Posterior vena cava (tissue), 2 donors: ENCODE measurements at places on chromosomes 5 and 9. TPM values are rescaled to one million over a fixed set of nuclear protein-coding genes. Genes with fewer than 3 reads are reported as not detected.

GRCh38 chr5:54108136-54108535, 202.2 kb downstream of the ARL15 start:
- no peak for DNase-seq

DNA sequence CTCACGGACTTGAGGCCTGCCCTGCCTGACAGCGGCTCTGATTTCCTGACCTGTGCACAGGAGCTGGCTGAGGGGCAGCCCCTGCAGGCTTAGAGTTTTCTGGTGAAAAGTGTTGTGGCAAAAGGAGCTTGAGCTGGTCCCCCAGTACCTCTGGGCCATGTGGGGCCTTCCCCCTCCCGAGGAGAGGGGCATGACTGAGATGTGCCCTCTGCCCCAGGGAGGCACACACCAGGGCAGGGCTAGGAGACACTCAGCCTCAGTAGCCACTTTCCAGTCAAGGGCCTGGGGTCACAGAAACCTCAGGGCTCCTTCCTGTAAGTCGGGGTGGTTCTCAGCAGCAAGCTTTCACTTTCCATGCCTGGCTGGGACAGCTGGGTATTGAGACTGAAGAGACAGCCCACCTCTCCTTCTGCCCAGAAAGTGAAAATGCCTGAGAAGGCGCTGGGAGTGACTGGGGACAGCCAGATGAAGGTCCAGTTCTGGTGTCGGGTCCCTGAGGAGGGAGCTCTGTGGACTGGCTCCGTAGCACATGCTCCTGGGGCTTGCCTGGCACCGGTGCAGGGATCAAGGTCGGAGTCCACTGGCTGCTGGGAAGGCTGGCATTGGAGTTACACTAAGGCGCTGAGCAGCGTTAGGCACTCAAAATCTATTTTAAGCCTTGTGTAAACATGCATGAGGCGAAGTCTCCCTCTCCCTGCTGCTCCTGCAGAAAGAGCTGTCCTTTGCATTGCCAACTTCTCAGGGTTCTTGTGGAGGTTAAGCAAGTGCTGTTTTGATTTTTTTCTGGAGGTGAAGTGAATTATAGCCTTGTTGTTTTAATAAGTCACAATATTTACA, 394.9 kb downstream of the GADD45G start:
- DNase-seq, result no peak

DNA sequence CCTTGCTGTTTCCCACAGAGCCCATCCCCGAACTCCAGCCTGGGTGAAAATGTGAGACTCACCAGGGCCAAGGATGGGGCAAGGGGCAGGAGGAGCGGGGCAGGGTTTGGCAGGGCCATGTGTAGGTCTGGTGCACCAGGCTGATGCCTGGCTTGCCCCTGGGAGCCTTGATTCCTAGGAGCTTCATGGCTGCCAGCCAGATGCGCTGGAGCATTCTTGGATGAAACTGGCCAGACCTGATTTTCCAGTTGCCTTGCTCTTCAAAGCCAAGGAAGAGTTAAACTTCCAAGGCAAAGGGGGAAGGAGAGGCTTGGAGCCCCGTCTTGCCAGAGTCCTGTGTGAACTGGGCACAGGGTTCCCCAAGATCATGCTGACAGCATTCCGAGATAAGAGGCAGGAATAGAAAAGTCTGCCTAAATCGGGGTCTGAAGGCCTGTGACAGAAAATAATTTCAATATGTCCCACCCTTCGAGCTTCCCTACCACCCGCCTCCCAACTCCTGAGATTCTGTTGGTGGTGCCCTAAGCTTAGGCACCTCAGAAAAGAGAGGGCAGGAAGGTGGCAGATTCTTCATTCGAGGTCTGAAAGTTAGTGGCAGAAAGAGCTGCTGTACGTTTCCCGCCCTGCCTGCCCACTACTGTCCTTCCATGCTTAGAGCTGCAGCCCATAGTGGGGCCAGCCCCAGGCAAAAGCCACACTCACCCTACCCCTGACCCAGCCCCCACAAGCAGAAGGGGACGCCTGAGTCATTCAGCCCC, 20.4 kb downstream of the FAT2 start:
- DNase-seq, result no peak

DNA sequence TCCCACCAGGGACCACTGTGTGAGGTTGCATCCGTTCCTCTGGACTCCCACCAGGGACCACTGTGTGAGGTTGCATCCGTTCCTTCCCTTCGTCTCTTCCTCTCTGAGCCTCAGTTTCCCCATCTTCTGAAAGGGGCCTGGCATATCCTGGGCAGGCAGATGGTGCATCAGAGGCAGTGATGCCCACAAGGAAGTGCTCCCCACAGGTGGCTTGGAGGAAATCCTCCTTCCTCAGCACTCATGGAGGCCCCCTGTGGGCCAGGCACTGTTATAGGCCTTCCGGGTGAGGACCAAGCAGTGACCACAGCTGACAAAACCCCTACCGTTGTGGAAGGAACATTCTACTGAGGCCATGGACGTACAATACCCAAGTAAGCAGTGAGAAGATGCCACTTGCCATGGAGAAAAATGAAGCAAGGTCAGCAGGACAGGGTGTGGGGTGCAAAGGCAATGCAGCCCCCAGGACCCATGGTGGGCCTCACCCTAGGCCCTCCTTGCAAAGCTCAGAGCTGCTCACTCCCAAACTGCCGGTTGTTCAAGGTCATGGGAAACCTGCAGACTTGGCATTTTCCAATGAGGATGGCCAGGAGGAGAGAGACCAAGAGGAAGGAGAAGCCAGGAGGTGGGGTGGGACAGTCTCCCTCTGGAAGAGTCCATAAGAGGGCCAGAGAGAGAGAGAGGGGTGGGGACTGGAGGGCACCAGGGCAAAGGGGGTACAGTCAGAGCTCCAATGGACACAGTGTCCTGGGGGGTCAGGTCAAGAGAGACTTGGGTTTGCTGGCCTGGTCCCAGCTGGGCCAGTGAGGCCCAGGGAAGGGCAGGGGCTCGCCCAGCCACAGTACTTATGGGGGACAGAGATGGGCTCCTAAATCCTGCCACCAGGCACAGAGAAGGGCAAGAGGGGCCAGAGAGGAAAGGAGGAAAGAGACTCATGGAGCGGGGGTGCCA, 51.1 kb downstream of the C9orf50 start:
- no peak for DNase-seq

- no peak for DNase-seq
Observed at GRCh38 chr9:88706193-88707113, 171.5 kb downstream of the NXNL2 start.

- no peak for DNase-seq
Observed at GRCh38 chr5:159982421-159983173, 26.3 kb upstream of the TTC1 start.

The TMEM215 gene
- not detected for total RNA-seq

- peak; percentile 79 for DNase-seq
Observed at GRCh38 chr5:179865491-179866240, 7.0 kb upstream of the MRNIP start.

GRCh38 chr5:135153259-135153658, 119.2 kb upstream of the PITX1 start:
- DNase-seq, result no peak

DNA sequence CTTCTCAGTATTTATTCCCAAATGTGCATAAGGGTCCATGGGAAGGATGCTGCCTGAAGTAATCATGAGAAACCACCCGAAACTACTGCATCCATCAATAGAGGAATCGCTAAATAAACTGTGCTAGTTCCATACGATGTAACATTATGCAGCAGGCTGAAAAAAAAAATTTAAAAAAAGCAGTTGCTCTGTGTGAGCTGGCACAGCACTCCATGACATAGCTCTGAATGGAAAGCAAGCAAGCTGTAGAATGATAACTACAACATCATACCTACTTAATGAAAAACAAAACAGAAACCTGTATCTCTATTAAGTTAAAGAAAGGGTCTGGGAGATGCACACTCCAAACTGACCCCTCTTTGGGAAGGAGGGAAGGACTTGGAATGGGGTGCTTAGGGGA, 49.3 kb downstream of the SHB start:
- no peak for DNase-seq

- no peak for DNase-seq
Observed at GRCh38 chr5:62689599-62690368, 111.2 kb downstream of the LRRC70 start.

- DNase-seq, result peak; percentile 92
Observed at GRCh38 chr5:36507332-36507952, 99.0 kb upstream of the SLC1A3 start.

DNA sequence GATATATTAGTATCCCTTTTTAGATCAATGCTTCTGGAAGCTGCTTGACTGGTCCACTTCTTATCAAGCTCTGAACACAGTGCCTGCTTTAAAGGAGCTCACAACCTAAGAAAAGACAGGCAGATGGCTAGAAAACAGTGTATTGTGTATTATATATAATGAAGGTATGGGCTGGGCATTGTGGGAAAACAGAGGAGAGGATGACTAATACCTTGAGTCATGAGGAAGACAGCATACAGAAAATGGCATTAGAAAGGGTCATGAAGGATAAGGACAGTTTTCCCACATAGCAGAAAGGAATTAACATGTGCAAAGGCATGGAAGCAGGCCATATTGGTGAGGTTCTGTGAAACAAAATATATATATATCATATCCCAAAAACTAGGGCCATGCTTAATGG, 309.6 kb downstream of the MLLT3 start:
- no peak for DNase-seq

The TMEM171 gene
- 0.14 TPM for total RNA-seq

- no peak for DNase-seq
Observed at GRCh38 chr5:14552017-14552416, 29.6 kb upstream of the OTULINL start.

GRCh38 chr9:136483589-136484152, 831 bp upstream of the SEC16A start:
- DNase-seq, result peak; percentile 98

DNA sequence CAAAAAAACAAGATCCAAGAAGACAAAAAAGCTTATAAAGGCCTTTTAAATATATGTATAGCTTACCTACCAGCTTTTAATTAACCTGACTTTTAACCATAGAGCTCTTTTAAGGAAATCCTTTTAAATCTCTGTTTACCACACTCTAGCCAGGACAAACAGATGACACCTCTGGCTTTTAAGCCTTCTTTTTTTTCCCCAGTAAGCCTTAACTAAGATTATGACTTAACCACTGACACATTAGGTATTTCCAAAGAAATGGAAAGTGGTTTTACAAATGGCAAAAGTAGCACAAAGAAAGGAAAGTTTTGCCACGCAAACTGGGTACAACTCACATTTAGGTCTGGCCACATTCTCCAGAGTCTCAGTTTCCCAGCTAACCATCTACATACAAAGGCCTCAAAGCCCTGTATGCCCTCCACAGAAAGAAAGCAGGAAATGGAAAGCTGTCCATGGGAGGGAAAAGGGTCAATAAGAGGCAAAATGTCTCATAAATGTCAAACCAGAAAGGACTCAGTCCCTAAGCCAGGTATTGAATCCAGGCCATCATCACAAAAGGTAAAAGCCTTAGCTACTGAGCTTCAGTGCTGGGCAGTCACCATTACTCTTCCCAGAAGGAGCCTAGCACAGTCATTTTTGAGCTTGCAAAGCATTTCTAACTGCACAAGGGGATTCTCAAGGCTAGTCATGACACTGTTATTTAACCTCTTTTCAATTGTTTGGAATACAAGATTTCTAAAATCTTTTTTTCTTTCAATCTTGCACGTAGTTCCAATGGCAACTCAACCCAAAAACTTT, 19.7 kb downstream of the TMEM161B start:
- DNase-seq, result no peak
